ENCODE measurements at places on chromosomes 13 and 19. TPM values are rescaled to one million over a fixed set of nuclear protein-coding genes. Genes with fewer than 3 reads are reported as not detected.

The ATP4A gene
- not detected for total RNA-seq

The EFNA2 gene
- total RNA-seq: not detected

The MEDAG gene
- not detected for total RNA-seq

The FFAR2 gene
- not detected for total RNA-seq

The DLL3 gene
- 0.74 TPM for total RNA-seq

The PEAK3 gene
- total RNA-seq: not detected

The RASGRP4 gene
- total RNA-seq: 0.41 TPM

The PSG11 gene
- total RNA-seq: not detected

The ALOX5AP gene
- 21.3 TPM for total RNA-seq

The ZNF283 gene
- total RNA-seq: 7.7 TPM

The ZNF563 gene
- 4.1 TPM for total RNA-seq

The CFAP97D2 gene
- 0.17 TPM for total RNA-seq

The KLF1 gene
- 0.17 TPM for total RNA-seq

The SHISA7 gene
- total RNA-seq: not detected

The SLC25A41 gene
- total RNA-seq: not detected

The RPS19 gene
- 4,109 TPM for total RNA-seq

The PABPC3 gene
- total RNA-seq: 1.5 TPM

The GRK1 gene
- total RNA-seq: 0.10 TPM

The ZNF440 gene
- total RNA-seq: 4.8 TPM

The VSTM1 gene
- total RNA-seq: not detected

The LRRC63 gene
- total RNA-seq: 0.32 TPM

The S1PR2 gene
- 3.4 TPM for total RNA-seq

The KCNRG gene
- not detected for total RNA-seq

The C5AR2 gene
- not detected for total RNA-seq

The WDFY2 gene
- 8.3 TPM for total RNA-seq

The TMEM190 gene
- total RNA-seq: not detected

The CASP14 gene
- not detected for total RNA-seq

The HPN gene
- not detected for total RNA-seq

The COX7A1 gene
- total RNA-seq: not detected

The IRGQ gene
- total RNA-seq: 17.2 TPM

The HCST gene
- 11.7 TPM for total RNA-seq

The C5AR1 gene
- total RNA-seq: 0.19 TPM

The S1PR5 gene
- not detected for total RNA-seq

The NTF4 gene
- not detected for total RNA-seq

The NEK5 gene
- 0.10 TPM for total RNA-seq

The C2CD4C gene
- 0.10 TPM for total RNA-seq

The TPTE2 gene
- total RNA-seq: not detected

The ZNF569 gene
- 8.6 TPM for total RNA-seq

The ACTMAP gene
- total RNA-seq: 25.0 TPM

The LILRA6 gene
- not detected for total RNA-seq

The OR7G2 gene
- not detected for total RNA-seq

The IGFLR1 gene
- total RNA-seq: 52.8 TPM

The ZNF625 gene
- total RNA-seq: 2.8 TPM

The TEX26 gene
- not detected for total RNA-seq

The SIGLECL1 gene
- total RNA-seq: not detected

The CLEC17A gene
- total RNA-seq: 0.26 TPM

The ZNF577 gene
- 5.6 TPM for total RNA-seq

The KLK12 gene
- total RNA-seq: not detected

The PLPPR3 gene
- not detected for total RNA-seq

The ERICH4 gene
- total RNA-seq: not detected

The ZNF28 gene
- total RNA-seq: 7.1 TPM

The KLHL1 gene
- not detected for total RNA-seq

The NAT14 gene
- total RNA-seq: 8.0 TPM

The OR10H1 gene
- total RNA-seq: not detected

The POP4 gene
- total RNA-seq: 83.3 TPM

Data from activated naive CD4-positive, alpha-beta T cell treated with anti-CD3 and anti-CD28 coated beads for 36 hours (primary cell).